ENCODE measurements at places on chromosomes 1 and 21.

DNA sequence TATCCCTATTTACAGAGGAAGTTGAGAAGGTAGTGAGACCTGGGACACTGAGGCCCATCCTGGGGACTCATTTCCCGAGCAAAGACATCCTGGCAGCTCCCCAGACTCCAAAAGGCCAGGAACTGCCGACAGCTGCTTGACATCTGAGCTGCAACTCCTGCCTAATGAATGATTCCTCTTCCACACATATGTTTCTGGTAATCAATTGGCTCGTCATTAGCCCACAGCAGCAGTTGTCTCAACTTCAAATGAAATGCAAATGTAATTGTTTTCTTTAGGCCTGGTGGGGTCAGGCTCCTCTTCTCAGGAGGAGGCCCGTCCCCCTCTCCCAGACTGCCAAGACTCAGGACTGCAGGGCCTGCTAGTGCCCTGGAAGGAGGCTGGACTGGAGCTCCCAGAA, 61.8 kb upstream of the DISP3 start:
- DNase-seq = no peak

GRCh38 chr1:8677782-8678181, 139.7 kb downstream of the RERE start:
- no peak for DNase-seq

GRCh38 chr1:94709891-94710581, 110.1 kb upstream of the SLC44A3 start:
- no peak for DNase-seq

GRCh38 chr1:204976646-204977045, 66.4 kb upstream of the CNTN2 start:
- DNase-seq = no peak

DNA sequence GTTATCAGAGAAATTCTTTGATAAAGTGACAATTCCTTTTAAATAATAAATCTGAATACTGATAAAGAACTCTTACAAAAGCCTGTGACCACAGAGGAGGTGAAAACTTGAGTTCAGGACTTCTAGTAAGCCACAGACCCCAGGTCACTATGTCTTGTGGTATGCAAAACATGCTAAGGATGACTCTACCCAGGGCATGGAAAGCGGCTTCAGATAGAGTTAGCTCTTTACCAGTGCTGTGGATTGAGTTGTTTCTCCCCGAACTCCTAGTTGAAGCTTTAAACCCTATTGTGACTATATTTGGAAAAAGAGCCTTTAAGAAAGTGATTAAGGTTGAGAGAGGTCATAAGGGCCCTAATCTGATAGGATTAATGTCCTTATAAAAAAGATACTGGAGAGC, 42.3 kb downstream of the HLX start:
- no peak for DNase-seq

GRCh38 chr1:43324810-43325209, 12.8 kb upstream of the MPL start:
- no peak for DNase-seq

GRCh38 chr1:17372955-17373354, 959 bp downstream of the PADI6 start:
- DNase-seq = no peak

DNA sequence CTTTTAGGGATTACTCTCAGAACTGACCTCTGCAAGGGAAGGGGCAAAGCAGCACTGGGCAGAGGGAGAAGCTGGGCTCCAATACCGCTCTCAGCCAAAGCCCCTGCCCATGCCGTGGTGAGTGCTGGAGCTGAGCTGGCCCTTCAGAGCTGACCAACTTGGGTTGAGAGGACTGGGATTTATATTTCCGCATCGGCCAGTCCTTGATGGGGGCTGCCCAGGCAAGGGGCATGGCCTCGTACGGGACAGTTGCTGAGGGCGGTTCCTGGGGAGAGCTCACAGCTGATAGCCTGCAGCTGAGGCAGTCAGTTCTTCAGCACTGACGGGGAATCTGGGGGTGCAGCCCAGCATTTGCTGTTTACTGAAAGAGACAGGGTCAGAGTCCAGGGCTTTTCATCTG, 8.0 kb downstream of the HUNK start:
- DNase-seq = no peak

GRCh38 chr1:17791480-17791879, 36.3 kb downstream of the ACTL8 start:
- DNase-seq = no peak

- DNase-seq = no peak
Observed at GRCh38 chr1:84422909-84423308, 24.6 kb downstream of the DNASE2B start.

- no peak for DNase-seq
Observed at GRCh38 chr1:223038288-223039006, 104.6 kb downstream of the TLR5 start.

GRCh38 chr1:237811633-237812032, 79.1 kb downstream of the ZP4 start:
- no peak for DNase-seq

GRCh38 chr1:63198871-63199394, 123.4 kb upstream of the FOXD3 start:
- no peak for DNase-seq

DNA sequence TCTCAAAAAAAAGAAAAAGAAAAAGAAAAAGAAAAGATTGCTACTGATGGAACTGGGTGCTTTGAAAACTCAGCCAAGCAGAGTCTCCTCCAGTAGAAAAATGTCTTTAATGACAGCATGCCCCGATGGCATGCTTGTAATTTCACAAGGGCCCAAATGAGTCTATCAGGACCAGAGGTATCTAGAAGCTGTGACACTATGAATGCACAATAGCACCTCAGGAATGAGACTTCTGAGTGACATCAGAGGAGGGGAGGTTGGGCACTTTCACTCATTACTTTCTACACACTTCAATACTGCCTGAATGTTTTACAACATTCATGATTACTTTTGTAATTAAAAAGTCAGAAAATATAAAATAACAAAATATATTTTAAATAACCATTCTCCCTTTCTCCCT, 15.1 kb upstream of the CD58 start:
- DNase-seq = no peak

GRCh38 chr1:197763307-197763706, 12.0 kb downstream of the DENND1B start:
- no peak for DNase-seq

GRCh38 chr1:210076620-210077019, 138.6 kb downstream of the SYT14 start:
- no peak for DNase-seq

- DNase-seq = no peak
Observed at GRCh38 chr1:39360731-39361130, 130.7 kb upstream of the BMP8A start.

DNA sequence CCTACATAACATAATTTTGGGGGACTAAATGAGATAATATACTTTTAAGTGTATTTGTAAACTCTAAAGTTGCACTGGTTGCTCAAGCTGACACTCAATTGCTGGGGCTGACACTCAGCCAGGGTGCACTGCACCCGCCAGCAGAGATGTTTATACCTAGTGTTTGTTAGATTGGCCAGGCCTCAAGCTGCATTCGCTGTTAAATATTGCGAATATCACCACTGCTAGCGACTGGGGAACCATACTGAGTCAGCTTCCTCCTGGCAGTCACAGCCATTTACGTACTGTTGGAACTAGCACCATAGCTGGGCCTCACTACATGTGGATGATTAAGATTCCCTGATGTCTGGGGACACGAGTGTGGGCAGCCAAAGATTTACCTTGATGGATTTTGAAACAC, 12.7 kb upstream of the RWDD3 start:
- no peak for DNase-seq

GRCh38 chr1:55726994-55727393, 511.8 kb upstream of the USP24 start:
- no peak for DNase-seq

DNA sequence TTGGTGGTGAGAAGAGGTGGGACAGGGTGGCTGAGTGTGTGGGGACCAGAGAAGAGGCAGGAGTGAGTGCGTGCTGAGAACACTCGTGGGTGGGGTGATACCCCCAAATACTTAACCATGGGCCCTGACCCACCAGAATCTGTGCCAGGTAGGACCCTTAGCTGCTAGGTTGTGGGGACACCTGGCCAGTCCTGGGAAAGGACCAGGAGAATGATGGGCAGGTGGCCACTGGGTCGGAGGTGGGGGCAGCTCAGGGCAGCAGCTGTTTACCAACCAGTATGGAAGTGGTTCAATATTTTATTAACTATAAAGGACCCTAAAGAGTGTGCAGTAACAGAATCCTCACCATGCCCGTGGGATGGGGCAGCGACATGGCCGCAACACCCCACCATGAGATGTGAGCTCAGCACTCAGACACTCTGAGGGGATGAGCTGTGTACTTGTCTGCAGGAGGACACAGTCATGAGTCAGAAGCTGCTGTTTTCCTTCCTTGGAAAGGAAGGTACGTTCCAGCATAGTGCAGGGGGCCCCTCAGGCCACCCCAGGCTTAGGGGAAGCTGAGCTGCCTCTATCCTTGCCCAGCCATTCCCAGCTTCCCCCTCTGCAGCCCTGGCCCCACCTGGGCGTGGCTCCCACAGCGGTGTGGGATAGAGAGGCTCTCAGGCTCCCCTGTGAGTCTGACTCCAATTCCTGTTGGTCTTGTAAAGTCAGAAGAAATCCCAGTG, 25.4 kb downstream of the TEX35 start:
- no peak for DNase-seq

DNA sequence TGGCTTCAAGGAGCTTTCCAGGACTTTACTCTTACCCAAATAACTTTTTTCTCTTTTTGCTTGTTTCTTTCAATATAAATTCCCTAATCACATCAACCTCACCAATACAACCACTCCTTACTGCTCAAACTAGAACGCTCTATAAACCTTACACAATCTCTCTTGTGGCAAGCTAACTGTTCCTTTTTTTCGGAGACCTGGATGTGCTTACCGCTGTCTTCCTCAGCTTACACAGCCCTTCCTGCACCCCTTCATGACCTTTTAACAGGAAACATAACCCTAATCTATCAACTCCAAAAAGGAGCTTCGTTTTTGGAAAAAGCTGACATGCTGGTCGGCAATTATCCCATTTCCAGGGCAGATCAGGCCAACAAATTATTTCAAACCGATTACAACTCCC, 24.1 kb upstream of the SLC2A5 start:
- DNase-seq = no peak

GRCh38 chr1:34781844-34782391, 904 bp downstream of the GJB3 start:
- no peak for DNase-seq
